ENCODE measurements at places on chromosomes 3 and 15. TPM values are rescaled to one million over a fixed set of nuclear protein-coding genes. Genes with fewer than 3 reads are reported as not detected.

The GUCA1C gene
- 1.3 TPM for total RNA-seq

The NR2F2 gene
- total RNA-seq, result 88.4 TPM

The SLC2A2 gene
- 1.9 TPM for total RNA-seq

The LRRC58 gene
- total RNA-seq, result 15.1 TPM

The UROC1 gene
- not detected for total RNA-seq

The RLBP1 gene
- not detected for total RNA-seq

The SNAPC5 gene
- 22.8 TPM for total RNA-seq

The TOMM70 gene
- 30.8 TPM for total RNA-seq

The TTLL13 gene
- under 0.01 TPM for total RNA-seq

The CCDC13 gene
- 0.25 TPM for total RNA-seq

The ITPKA gene
- total RNA-seq, result 5.4 TPM

The CCR2 gene
- not detected for total RNA-seq

The ITIH1 gene
- not detected for total RNA-seq

The KPNA4 gene
- total RNA-seq, result 20.9 TPM

The CELSR3 gene
- 3.8 TPM for total RNA-seq

The FSIP1 gene
- 0.16 TPM for total RNA-seq

The FGD5 gene
- 0.51 TPM for total RNA-seq

The EEF1AKMT4 gene
- 6.2 TPM for total RNA-seq

The THRB gene
- 13.4 TPM for total RNA-seq

The GP9 gene
- total RNA-seq, result not detected

The CIDEC gene
- total RNA-seq, result 0.13 TPM

The CHRM5 gene
- total RNA-seq, result not detected

The RBP2 gene
- not detected for total RNA-seq

The TGM4 gene
- 0.65 TPM for total RNA-seq

The ITGA11 gene
- total RNA-seq, result 7.8 TPM

The FRMD4B gene
- total RNA-seq, result 28.4 TPM

The CCR4 gene
- not detected for total RNA-seq

The GOLGA8B gene
- total RNA-seq, result 25.5 TPM

The UBP1 gene
- total RNA-seq, result 35.6 TPM

The SOX14 gene
- total RNA-seq, result not detected

The MOBP gene
- total RNA-seq, result not detected

The INKA1 gene
- 0.76 TPM for total RNA-seq

The MYEF2 gene
- total RNA-seq, result 9.5 TPM

The CTXN2 gene
- total RNA-seq, result not detected

The CPLX3 gene
- not detected for total RNA-seq

The PLSCR2 gene
- not detected for total RNA-seq

Data from mesangial cell (primary cell).